ENCODE measurements at places on chromosomes 6 and 20. TPM values are rescaled to one million over a fixed set of nuclear protein-coding genes. Genes with fewer than 3 reads are reported as not detected.

DNA sequence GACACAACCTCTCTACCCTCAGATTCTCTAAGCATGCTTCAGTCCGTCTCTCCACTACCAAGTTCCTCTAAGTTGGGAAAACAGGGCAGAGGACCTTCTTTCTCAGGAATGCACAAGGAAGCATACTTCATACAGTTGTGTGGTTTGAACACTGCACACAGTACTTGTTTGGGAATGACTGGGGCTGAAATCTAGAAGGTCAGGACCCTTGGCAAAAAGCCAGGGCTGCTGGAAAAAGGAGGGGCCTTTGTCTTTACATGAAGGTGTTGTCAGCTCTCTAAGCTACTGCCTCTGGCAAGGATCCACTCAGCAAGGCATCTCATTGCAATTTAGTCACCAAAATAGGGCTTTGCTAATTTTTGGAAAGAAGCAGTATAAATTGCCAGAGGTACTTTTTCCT, 20.7 kb upstream of the HEY2 start:
- H3K36me3 ChIP-seq = no peaks in the 10 kb centered on the region
- no peak for DNase-seq
- no peaks in the 10 kb centered on the region for H3K27me3 ChIP-seq
- H3K4me3 ChIP-seq = no peak overlapping the region
- no peaks in the 10 kb centered on the region for H3K4me1 ChIP-seq

- no peaks in the 10 kb centered on the region for H3K36me3 ChIP-seq
- H3K4me1 ChIP-seq = peaks cover 6% of the 10 kb centered on the region
- peak overlapping the region; percentile 18 for H3K4me3 ChIP-seq
- H3K27me3 ChIP-seq = no peaks in the 10 kb centered on the region
- H3K27ac ChIP-seq = peak overlapping the region; percentile 53
Measured at GRCh38 chr6:28355743-28356665, 6.3 kb downstream of the ZKSCAN3 start.

GRCh38 chr20:48562586-48563116, 265.1 kb downstream of the PREX1 start:
- no peaks in the 10 kb centered on the region for H3K4me1 ChIP-seq
- no peaks in the 10 kb centered on the region for H3K27me3 ChIP-seq
- H3K27ac ChIP-seq = no peak overlapping the region
- H3K36me3 ChIP-seq = no peaks in the 10 kb centered on the region

Gene CTCFL
- total RNA-seq = 0.82 TPM
